Upper lobe of right lung (tissue), 1 donor: ENCODE measurements at places on chromosomes 3 and 15. TPM values are rescaled to one million over a fixed set of nuclear protein-coding genes. Genes with fewer than 3 reads are reported as not detected.
A peak's percentile ranks its signal among the peaks of the same experiment; 100 is the strongest.

DNA sequence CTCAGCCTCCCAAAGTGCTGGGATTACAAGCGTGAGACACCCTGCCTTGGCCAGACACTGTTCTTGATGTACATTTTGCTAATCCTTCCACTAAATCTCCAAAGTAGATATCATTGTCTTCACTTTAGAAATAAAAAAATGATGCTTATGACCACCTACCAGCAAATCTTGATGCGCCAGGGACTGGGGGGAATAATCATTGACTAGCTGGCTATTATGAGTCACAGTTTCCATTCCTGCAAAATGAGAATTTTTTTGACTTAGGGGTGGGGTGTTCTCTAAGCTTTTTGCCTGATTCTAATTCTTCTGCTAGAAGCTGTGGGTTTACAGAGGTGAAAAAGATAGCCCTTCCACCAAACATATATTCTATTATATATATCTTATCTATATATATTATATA, 17.1 kb upstream of the RFC4 start:
- DNase-seq: no peak
- peaks cover 40% of the 10 kb centered on the region for H3K27me3 ChIP-seq
- H3K36me3 ChIP-seq: no peaks in the 10 kb centered on the region
- no peak overlapping the region for H3K4me3 ChIP-seq
- peaks cover 12% of the 10 kb centered on the region for H3K4me1 ChIP-seq

GRCh38 chr3:138976047-138976446, 29.0 kb downstream of the FOXL2NB start:
- no peak overlapping the region for H3K27ac ChIP-seq
- no peak overlapping the region for H3K4me3 ChIP-seq
- H3K36me3 ChIP-seq: no peaks in the 10 kb centered on the region
- no peaks in the 10 kb centered on the region for H3K4me1 ChIP-seq
- no peaks in the 10 kb centered on the region for H3K27me3 ChIP-seq

GRCh38 chr15:77851086-77851485, 218.4 kb upstream of the LINGO1 start:
- peaks cover 6% of the 10 kb centered on the region for H3K27me3 ChIP-seq
- H3K4me1 ChIP-seq: no peaks in the 10 kb centered on the region
- no peak overlapping the region for H3K27ac ChIP-seq
- peak; percentile 17 for DNase-seq
- no peak overlapping the region for H3K4me3 ChIP-seq

DNA sequence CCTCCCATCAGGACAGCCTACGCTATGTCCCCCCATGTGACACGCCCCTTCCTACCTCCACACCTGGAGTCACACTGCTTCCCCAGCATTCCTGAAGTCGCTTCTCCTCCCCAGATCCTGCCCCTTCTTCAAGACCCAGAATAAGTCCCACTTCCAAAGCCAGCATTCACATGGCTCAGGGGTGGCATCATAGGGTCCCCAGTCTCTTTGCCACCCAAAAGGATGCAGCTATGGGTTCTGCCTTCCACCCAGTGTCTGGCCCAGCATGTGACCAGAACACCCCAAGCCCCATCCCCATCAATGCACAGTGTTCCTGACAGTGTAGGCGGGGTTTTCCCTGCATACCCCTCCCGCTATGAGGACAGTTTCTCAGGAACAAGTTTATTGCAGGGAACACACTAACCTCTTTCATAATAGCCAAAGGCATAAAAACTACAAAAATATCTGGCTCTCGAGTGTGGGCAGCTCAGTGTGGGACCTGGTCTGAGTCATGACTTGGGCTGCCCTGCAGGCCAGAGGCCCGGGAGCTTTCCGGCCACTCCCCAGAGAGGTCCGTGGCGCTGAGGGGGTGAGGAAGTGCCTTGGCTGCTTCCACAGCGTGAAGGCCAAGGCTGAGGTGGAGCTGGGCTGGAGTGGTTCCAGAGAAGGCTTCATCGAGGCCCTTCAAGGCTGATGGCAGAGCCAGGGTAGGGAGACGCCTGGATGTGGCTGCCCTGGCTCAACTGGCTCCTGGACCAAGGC, 5.8 kb downstream of the ISLR start:
- no peaks in the 10 kb centered on the region for H3K27me3 ChIP-seq
- peak; percentile 69 for DNase-seq
- peaks cover 11% of the 10 kb centered on the region for H3K4me1 ChIP-seq
- no peak overlapping the region for H3K4me3 ChIP-seq
- H3K27ac ChIP-seq: peak overlapping the region; percentile 47

TMEM45A gene
- total RNA-seq: 15.9 TPM

DNA sequence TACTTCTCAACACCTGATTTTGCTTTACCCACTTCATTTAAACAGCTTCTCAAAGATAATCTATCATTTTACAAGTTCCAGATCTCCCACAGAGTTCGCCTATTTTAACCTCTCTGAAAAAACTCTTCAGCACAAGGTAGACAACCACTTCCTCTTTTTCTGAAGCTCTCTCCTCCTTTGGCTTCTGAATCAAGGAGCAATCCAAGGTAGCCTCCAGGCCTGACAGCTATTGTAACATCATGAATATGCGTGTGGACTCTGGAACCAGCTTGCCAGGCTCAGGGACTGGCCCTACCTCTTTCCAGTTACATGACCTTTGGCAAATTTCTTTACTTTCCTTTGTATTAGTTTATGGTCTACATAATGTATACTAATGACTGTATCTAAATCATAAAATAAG, 405.9 kb upstream of the ZNF385D start:
- no peak overlapping the region for H3K27ac ChIP-seq
- H3K4me1 ChIP-seq: no peaks in the 10 kb centered on the region
- no peaks in the 10 kb centered on the region for H3K36me3 ChIP-seq
